HepG2 (cell line): ENCODE measurements at places on chromosomes 3 and 15. TPM values are rescaled to one million over a fixed set of nuclear protein-coding genes. Genes with fewer than 3 reads are reported as not detected.

Gene SLC2A2
- 14.5 and 19.5 TPM in 2 replicates for total RNA-seq

Gene ZNF106
- 35.1 and 63.9 TPM in 2 replicates for total RNA-seq

Gene NUDT16
- 13.7 and 14.8 TPM in 2 replicates for total RNA-seq

Gene CFAP100
- 0.36 TPM in 1 of 2 replicates, not detected in the other for total RNA-seq

Gene CPLX3
- not detected in 2 replicates for total RNA-seq

Gene KLHL40
- not detected in 2 replicates for total RNA-seq

Gene OCA2
- total RNA-seq: 0.02 TPM in 1 of 2 replicates, not detected in the other

Gene GHRL
- total RNA-seq: 0.09 TPM in 1 of 2 replicates, not detected in the other

Gene MUSTN1
- 1.3 and 1.4 TPM in 2 replicates for total RNA-seq

Gene AP3B2
- not detected in 2 replicates for total RNA-seq

Gene HSPBAP1
- 5.1 and 5.7 TPM in 2 replicates for total RNA-seq
